ENCODE measurements at places on chromosomes 3 and 15.

DNA sequence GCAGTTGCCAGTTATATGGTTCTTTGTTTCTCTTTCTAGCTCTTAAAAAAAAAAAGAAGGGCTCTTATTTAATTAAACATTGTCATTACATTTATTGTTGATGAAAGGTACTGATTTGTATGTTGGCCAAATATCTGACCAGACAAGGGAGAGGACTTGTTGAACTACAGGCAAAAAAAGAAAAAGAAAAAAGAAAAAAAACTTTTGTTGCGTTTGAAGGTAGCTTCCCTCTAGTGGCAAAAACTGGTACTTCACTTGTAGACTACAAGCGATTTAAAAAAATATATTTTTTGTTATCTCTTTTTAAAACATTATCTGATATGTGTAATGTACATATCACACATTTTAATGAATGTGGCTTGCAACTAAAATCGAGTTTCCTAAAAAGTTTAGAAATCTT lies 280.6 kb downstream of the ROBO2 start:
- DNase-seq = no peak

- no peak for DNase-seq
These were observed 1010.6 kb downstream of the ROBO2 start for GRCh38 chr3:78050276-78051065.

- DNase-seq = no peak
These were observed 34.9 kb downstream of the TSPAN3 start for GRCh38 chr15:77035999-77036471.

DNA sequence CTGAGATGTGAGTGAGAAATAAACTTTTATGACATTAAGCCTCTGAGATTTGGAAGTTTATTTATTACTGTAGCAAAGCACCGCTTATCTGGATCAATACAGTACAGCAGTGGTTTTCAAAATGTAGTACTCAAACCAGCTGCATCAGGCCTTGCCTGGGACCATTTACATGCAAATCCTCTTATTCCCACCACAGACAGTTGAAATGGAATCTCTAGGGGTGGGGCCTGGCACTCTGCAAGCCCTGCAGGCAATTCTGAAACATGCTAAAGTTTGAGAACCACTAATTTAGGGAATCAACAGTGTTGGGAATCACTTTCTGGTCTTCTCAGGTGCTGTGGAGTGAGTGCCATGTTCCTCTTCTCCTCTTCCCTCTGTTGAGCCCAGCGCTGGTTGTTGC lies 77.8 kb upstream of the TAMM41 start:
- no peak for DNase-seq

GRCh38 chr15:47716516-47716915 lies 789 bp upstream of the SEMA6D start:
- DNase-seq = no peak

GRCh38 chr15:96670389-96670788 lies 339.9 kb downstream of the NR2F2 start:
- no peak for DNase-seq

GRCh38 chr3:20846066-20846465 lies 660.1 kb upstream of the SGO1 start:
- DNase-seq = no peak

DNA sequence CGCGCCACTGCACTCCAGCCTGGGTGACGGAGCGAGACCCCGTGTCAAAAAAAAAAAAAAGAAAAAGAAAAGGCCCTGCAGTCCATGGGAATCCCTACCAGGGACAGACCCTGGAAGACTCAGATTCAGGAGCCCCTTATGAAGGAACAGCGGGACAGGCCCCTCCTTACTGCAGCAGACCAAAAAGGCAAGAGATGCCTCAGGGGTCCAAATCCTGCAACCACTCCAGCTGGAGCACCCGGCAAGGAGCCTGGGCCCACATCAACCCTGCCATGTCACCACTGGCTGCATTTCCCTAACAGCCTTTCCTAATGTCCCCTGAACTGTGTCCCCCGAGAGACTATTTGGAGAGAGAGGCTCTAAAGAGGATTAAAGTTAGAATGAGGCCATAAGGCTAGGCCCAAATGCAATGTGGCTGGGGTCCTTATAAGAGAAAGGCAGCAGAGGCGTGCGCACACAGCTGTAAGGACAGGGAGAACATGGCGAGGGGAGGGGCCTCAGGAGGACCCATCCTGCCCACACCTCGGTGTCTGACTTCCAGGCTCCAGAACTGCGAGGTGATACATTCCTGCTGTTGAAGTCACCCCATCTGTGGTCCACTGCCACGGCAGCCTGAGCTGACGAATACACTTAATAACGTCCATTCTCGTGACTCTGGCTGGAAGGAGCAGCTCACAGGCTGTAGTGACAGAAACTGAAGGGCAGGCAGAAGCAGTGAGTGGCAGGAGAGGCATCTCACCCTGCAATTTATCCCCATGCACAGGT lies 78.1 kb downstream of the ATP10A start:
- DNase-seq = no peak

- peak; percentile 26 for DNase-seq
These were observed 16.6 kb downstream of the TOP2B start for GRCh38 chr3:25648107-25648535.

DNA sequence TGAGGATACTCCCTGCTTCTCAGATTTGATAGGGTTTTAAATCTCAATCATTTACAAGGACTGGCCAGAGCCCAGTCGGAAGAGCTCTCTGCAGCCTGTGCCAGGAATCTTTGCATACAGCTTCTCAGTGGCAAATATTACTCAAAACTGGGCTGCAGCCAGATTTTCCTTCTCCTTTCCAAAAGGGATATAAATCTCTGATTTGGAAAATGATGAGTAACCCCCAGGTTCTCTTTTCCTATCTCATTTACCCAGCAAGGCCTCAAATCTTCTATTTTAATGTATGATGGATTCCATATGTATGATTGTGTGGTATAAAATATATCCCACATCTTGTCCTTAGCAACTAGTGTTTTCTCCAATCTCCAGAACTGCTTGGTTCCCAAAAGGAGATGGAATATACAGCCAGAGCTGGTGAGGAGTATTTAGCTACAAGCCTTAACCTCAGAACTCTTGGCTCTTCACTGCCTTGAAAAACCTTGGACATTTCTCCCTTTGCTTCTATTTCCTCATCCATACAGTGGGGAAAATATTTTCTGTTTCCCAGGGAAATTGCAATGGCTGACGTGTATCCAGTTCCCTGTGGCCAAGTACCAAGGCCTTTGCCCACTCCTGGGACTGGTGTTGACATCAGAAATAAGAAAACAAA lies 114.4 kb downstream of the ATG7 start:
- no peak for DNase-seq

DNA sequence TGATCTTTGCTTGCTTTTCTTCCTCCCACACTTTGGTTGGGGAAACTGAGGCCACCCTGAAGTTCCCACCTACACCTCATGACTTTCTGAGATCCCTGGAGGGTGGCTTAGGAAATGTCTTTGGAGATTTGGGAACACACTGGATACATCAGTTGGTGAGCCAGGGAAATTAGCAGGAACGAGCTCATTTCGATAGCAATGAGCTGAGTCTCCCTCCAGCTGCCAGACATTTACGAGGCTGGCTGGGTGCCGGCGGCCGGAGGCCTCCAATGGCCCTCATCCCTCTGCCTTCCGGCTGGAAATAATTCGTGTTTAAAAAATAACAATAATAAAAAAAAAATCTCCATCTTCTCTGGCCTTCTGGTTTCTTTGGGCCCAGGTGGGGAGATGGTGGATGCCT lies 38.8 kb downstream of the SMAD6 start:
- no peak for DNase-seq

DNA sequence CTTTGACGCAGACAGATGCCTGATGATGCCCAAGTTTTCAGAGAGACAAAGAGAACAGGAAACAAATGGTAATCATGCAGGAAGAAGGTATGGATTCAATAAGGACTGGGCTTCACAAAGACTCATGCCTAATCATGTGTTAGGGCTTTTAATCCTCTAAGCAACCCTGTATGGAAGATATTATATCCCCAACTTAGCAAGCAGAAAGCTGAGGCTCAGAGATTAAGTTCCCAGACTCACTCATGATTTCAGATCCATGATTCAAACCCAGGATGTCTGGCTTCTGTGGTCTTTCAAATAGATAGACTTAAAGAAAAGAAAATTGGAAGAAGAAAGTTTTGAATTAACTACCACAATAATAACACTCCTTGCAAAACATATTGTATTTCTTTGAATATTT lies 4.1 kb upstream of the CLASP2 start:
- DNase-seq = no peak

DNA sequence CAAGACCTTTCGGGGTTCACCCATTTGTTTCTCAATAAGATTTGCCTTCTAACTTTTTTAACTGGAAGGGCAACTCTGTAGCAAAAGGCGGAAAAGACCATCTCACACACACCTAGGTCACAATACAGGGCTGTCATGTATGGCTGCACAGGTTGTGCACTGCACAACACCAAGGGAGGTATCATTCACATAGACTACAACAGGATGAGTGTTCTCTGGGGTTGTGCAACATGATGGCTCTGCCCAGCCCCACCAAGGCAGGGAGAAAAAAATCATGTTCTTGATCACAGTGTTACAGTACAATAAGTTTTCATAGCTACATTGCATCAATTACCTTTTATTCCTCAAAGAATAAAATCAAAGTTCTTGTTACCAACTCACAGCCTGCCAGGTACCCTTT lies 52.8 kb downstream of the ANXA2 start:
- no peak for DNase-seq

GRCh38 chr3:23840521-23840920 lies 34.8 kb downstream of the UBE2E1 start:
- no peak for DNase-seq

DNA sequence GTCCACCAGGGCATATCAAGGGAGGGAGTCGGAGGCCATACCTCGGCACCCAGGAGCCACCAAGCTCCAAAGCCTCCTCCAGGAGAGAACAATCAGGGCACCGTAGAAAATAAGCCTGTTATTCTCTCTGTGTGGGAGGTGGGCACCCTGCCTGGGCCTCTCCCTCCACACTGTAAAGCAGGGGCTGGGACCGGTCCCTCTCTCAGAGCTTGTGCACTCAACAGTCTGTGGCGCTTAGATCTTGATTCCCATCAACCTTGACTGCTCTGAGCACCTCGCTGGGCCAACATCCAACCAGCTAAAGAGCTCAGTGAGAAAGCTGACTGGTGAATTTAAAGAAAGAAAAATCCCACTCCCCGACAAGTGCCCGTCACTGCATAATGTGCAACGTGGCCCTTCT lies 53.0 kb downstream of the PCSK6 start:
- DNase-seq = no peak

- no peak for DNase-seq
These were observed 802.6 kb downstream of the FHIT start for GRCh38 chr3:60448696-60449095.

- no peak for DNase-seq
These were observed 13.7 kb upstream of the FGD5 start for GRCh38 chr3:14804835-14805780.

GRCh38 chr15:62770752-62771151 lies 271.8 kb upstream of the TPM1 start:
- DNase-seq = no peak

- no peak for DNase-seq
These were observed 51.8 kb upstream of the GUCA1C start for GRCh38 chr3:109005443-109005842.

DNA sequence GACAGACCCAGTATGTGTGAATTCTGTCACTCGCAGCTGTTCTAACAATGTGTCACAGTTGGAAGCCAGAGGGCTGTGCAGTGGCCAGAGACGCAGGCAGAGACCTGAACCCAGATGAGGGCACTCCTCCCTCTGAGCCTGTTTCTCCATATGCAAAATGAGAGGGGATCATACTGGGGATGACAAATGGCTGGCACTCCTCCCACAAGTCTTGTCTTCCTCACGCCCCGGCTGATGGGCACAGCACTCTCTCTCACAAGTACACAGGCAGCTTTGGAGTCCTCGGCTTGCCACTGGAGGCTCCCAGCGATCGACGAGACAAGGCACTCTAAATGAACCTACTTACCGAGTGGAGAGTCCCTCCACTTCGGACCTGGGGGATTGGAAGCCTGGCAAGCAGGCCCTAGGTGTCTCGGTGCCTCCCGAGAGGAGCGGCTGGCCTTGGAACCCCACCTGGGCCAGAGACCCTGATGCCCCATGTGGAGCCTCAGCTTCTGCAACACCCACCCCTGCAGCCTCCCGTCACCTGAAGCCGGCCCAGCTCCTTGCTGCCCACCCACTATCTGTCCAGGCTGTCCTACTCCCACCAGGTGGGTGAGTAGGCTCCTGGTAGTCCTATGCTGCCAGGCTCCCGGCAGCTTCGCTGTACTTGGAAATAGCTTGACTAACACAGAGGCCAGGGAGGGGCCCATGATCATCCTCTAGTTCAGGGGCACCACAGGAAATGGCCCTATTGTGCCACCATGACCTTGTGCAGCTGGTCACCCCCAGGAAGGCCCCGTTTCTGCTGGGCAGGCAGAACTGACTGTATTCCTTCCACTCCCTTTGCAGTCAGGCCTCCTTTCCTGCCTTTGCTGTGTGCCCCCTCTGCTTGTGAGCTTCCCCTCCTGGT lies 65.0 kb upstream of the IQSEC1 start:
- no peak for DNase-seq

GRCh38 chr3:14157951-14158350 lies 20.4 kb downstream of the XPC start:
- DNase-seq = no peak

GRCh38 chr15:78691851-78692421 lies 50.9 kb upstream of the CHRNB4 start:
- no peak for DNase-seq

DNA sequence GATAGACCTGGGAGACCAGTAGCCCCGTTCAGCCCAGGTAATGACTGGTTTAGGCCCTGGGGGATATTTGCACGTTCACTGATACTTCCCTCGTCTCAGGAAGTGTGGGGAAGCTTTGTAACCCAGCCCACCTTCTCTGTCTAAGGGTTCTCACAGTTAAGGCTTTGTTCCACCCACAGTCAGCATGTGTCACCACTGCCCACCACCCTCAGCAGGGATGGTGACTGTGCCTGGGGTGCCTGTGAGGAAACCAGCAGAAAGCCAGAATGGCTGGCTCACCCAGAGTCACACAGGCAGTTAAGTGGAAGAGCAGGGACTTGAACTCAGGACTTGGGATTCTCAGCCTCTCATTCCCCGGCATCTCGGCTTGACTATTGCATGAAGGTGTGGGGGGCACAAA lies 5.2 kb downstream of the KBTBD13 start:
- no peak for DNase-seq

- no peak for DNase-seq
These were observed 304.2 kb upstream of the LMCD1 start for GRCh38 chr3:8197384-8197783.

- DNase-seq = no peak
These were observed 12.2 kb upstream of the IQCF5 start for GRCh38 chr3:51887620-51888019.
